ENCODE measurements at places on chromosomes 1 and 21.
A peak's percentile ranks its signal among the peaks of the same experiment; 100 is the strongest.

GRCh38 chr1:42266253-42267135, 68.5 kb downstream of the FOXJ3 start:
- no peak for DNase-seq

DNA sequence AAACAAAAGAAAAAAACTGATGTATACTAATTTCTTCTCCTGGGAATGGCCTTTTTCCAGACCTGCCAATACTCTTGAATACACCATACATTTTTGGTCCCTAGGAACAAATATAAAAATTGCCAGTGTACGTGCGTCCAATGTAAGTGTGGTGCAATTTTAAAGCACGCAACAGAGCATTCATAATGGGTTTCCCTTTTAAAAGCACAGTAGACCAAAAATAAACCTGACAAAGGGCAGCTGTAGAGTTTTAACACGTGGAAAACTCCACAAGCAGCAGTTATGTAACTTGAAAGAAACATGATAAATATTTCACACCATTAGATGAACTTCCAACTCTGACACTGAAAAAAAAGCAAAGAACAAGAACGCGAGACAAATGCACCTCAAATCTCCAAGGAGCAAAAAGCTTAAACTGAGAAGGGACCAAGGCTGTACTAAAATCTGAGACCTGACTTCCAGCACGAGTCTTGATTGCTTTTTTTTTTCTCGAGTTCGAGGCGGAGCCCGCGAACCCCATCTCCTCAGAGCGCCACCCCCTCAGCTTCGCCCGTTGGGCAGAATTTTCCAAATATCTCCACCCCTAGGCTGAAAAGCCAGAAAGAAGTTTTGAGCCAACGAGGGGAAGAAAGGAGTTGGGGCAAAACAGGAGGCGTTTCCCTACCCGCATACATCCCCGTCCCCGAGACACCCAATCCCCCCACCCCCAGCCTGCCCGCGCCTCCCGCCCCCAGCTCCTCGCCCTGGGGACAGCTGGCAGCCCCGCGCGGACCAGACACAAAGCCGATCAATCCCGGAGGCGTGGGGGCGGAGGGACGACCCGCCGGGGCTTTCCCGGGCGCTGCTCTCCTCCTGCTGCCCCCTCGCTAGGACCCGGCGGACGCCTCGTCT, at the start of gene JAM2:
Gene JAM2 (plus strand): TSS at position 599 of the 891 bp plus-strand sequence. CDS start 564 bp downstream, outside the sequence.
- no peak for DNase-seq

DNA sequence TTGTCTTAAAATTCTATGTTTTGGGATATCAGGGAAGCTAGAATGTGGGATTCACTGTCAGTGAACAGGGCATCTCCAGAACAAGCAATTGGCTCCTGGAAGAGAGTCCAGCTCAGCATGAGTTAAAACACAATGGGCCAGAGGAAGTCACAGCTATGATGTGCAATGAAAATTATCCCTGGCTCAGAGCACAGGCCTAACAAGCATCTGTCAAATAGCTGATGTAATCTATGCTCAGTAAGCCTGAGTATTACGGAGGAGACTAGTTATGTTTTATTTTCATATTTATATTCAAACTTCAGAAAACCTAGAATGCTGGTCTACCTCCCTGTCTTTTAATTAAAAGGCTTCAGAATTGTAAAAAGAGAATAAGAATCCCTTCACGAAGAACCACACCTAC, 41.6 kb downstream of the PARP1 start:
- no peak for DNase-seq

DNA sequence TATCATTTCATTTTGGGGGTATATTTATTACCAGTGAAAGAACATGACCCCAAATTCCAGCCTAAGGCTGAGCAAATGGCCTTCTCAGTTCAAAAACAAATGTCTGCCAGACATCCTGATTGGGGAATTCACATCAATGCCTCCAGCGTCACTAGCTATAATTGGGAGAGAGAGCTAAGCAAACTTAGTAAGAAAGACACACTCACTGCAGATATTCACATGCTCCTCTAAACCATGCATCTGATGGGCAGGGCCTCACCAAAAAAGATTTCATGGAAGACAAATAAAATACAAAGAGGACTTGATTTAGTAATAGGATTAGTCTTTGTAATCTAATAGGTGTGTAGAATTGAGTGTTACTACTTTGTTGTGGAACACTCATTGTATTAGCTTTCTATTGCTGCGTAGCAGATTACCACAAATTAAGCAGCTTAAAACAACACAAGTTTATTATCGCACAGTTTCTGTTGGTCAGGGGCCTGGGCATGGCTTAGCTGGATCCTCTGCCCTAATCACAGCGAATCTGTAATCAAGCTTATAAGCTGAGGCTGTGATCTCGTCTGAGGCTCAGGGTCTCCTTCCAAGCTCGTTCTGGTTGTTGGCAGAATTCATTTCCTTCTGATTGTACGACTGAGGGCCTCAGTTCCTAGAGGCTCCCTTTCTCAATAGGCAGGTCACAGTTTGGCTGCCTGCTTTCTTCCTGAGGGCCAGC, 243.0 kb downstream of the PBX1 start:
- no peak for DNase-seq

GRCh38 chr1:227321035-227321434, 2.7 kb upstream of the CDC42BPA start:
- no peak for DNase-seq

GRCh38 chr1:23776217-23776616, 2.0 kb upstream of the PITHD1 start:
- DNase-seq = no peak

- DNase-seq = no peak
These were observed 22.7 kb downstream of the UBASH3A start for GRCh38 chr21:42426424-42426823.

DNA sequence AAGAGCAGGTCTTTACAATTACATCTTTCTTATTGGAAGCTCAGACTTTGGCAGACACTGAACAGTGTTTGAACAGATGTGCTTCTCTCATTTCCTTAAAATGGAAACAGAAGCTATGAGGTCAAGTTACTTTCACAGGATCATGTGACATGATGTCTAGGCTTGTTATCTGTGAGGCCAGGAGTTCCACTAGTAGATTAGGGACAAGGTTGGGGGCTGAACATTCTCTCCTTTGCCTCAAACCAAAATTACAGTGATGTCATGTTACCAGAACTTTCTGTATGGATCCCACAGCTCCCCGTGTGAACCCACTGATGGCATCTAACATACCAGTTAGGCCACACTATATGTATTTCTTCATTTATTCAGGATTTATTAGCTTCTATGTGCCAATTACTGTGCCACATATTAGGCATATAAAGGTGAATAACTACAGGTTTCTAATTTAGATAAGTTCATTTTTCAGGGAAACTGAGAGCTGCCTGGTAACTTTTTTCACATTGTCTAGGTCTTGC, 6.0 kb downstream of the DYNLT5 start:
- DNase-seq = no peak

GRCh38 chr1:27668121-27668807, 3.7 kb downstream of the IFI6 start:
- no peak for DNase-seq

- no peak for DNase-seq
These were observed 15.1 kb downstream of the IFI44 start for GRCh38 chr1:78664763-78665162.

- no peak for DNase-seq
These were observed 159.4 kb downstream of the PLXNA2 start for GRCh38 chr1:208084764-208085163.

- peak; percentile 40 for DNase-seq
These were observed 38.6 kb downstream of the BRINP2 start for GRCh38 chr1:177209357-177209756.

DNA sequence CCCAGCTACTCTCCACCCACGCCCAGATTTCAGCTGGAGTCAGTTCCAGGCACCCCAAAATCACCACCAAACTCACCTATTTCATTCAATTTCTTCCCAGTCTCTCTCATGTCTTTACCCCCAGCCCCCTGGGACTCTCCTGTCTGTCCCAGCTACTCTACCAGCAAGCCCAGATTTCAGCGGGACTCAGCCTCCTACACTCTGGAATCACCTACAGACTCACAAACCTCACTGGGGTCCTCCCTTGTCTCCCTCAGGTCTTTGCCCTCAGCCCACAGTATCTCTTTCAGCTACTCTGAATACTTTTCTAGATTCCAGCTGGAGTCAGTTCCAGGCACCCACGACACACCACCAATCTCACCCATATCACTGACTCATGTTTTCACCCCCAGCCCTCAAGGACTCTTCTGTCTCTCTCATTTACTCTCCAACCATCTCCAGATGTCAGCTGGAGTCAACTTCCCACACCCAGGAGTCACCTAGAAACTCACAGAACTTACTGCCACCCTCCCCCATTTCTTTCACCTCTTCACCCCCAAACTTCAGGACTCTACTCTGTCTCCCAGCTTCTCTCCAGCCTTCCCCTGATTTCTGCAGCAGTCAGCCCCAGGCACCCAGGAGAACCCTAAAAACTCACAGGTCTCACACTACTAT, 1529.3 kb upstream of the TPTE start:
- DNase-seq = no peak

- DNase-seq = no peak
These were observed 112.0 kb downstream of the BARHL2 start for GRCh38 chr1:90605070-90605469.

- DNase-seq = no peak
These were observed 33.5 kb downstream of the EPHA2 start for GRCh38 chr1:16122350-16122881.

- no peak for DNase-seq
These were observed 18.4 kb upstream of the TSPAN2 start for GRCh38 chr1:115107516-115108260.

- DNase-seq = no peak
These were observed 8.2 kb downstream of the HCRTR1 start for GRCh38 chr1:31625561-31626222.

- no peak for DNase-seq
These were observed 1.9 kb upstream of the TRABD2B start for GRCh38 chr1:47999097-47999496.

- DNase-seq = no peak
These were observed 24.2 kb downstream of the PCAT6 start for GRCh38 chr1:202834771-202835547.

DNA sequence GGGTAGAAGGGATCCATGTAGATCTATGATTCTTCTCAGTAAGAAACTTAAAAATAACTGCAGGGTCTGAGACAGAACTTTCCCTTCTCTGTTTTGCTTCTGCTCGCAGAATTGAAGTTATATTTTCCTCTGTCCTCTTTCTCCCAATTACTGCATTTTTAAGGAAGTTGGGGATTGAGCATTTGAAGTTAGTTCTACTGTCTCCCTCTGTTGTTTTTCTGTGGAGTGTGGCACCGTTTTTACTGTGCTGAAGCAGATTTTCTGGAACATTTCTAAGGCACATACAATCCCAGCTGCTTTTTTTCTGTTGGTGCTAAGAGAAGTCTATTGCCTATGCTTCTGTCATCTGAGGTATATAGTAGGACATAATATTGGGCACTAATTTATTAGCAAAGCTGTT, 43.3 kb downstream of the RASAL2 start:
- no peak for DNase-seq

DNA sequence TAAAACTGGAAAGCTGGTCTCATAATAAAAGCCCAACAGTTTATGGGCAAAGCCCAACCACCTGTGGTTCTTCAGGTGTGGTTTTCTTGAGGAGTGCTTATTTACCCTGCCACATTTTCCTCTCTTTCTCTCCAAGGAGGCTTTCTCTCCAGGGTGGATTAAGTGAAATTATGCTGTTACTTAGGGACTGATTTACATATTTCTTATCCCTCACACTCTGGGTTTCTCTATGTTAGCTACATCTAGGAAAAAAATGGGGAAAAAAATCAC, 4.8 kb downstream of the TBX19 start:
- DNase-seq = no peak

DNA sequence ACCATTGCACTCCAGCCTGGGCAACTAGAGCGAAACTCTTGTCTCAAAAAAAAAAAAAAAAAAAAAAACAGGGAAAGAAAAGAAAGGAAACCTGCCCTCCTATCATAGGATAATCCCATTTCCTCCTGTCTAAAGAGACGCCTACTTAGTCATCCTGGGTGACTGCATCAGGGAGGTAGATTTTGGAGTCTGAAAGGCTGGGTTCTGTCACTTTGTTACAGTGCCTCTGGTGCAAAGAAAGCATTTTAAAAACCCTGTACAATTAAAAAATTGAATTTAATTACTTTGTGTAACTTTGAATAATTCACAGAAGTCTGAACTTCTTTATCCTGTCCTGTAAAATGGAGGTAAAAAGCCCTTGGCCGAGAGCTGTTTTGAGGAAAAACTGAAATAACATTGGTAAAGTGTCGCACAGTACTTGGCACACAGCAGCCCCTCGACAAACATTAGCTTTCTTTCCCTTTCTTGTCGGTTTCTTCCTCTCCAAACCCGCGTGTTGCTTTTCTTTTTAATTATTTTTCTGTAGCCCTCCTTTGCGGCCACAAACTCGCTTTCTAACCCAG, 657 bp upstream of the HDAC1 start:
- no peak for DNase-seq

DNA sequence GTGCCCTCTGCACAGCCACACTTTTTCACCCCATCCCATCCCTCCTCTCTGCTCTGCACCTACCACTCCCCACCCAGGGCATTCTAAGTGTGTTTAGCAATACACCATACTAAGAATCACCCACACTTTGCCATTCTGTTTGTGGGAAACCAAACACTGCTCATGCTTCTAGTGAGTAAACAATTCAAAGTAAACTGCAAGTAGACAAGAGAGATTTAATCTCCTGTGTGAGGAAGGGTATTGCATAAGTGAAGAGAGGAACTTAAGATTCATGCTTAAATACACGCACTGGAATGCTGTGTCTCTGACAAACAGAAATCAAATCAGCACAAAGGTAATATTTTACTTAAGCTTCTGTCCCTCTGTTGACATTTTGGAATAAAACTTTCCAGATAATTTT, 4.8 kb upstream of the EDARADD start:
- no peak for DNase-seq

- no peak for DNase-seq
These were observed 11.6 kb downstream of the ARHGEF2 start for GRCh38 chr1:155966750-155967149.

DNA sequence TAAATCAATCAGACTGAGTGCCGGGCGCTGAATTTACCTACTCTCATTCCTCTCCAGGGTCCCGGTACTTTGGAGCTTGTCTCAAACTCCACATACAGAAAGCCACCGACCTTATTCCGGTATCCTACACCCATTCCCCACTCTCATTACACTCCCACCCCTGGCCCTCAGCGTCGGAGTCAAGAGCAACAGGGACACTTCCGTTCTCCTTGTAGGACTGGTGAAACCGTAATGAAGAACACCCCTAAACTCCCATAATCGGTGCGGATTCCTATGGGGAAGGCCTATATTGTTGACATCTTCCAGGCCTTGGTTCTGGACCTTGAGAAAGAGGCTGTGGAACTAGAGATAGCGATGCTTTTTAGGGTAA, 798 bp downstream of the ZBED6 start:
- no peak for DNase-seq

GRCh38 chr21:40835184-40835694, 11.7 kb downstream of the DSCAM start:
- DNase-seq = no peak

All from NCI-H2081 treated with DMSO at 0.1 percent for 48 hours (cell line).